ENCODE measurements at places on chromosomes 7 and 10.

GRCh38 chr7:20786779-20787659, at the start of gene SP8:
SP8 (minus strand) TSS chr7:20786886; CDS start chr7:20786798, 88 bp downstream.
- no peak for DNase-seq

DNA sequence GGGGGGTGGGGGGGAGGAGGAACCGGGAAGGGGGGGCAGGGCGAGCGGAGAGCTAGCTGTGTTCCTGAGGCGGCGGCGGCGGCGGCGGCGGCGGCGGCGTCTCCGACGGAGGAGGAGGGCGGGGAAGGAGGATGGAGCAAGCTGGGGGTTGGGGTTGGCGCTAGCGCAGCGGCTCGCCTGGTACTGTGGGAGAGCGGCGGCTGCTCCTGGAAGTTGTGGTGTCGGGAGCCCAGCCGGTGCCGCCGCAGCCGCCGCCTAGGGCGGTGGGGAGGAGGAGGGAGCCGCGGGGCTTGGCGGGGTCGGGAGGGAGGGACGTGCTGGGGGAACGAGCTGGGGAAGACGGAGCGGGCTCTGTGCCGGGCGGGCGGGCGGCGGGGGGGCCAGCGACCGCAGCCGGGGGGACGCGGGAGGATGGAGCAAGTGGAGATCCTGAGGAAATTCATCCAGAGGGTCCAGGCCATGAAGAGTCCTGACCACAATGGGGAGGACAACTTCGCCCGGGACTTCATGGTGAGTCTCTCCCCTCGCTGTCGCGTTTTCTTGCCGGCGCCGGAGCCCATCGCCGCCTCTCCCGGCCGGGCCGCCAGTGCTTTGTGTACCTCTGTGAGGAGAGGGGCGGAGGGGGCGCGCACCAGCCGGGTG, at the start of gene PTPN12:
PTPN12 (plus strand) TSS at position 160 of the 642 bp plus-strand sequence; CDS start at position 412, 252 bp downstream.
- DNase-seq = no peak

DNA sequence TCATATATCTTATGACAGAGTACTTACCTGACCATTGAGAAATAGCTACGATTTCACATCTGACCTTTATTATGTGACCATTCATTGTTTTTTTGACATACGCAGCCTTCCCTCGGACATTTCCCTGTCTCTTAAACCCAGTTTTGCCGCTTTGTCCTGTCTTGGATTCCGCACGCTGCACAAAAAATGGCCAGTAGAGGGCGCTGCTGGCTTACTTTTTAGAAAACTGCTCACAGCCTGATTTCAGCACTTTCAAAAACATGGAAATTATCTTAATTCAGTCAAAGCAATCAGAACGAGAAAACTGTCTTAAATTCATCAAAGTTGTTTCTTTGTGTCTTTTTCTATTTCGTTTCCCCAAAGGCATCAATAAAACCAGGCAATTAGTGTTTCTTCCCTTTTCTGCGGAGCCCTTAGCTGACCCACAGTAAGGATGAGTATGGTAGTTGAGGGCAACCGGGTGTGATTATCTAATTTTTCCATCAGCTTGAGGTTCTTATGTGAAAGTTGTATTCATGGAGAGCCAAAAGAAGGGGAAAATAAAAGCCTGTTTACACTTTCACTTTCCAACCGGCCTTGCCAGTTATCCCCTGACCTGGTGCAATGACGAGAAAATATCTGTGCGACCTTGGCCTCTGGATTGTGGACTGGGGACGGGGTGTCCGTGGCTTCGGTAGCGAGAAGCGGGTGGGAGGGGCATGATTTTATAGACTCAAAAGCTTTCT, 144.4 kb downstream of the DYNC1I1 start:
- DNase-seq = no peak

DNA sequence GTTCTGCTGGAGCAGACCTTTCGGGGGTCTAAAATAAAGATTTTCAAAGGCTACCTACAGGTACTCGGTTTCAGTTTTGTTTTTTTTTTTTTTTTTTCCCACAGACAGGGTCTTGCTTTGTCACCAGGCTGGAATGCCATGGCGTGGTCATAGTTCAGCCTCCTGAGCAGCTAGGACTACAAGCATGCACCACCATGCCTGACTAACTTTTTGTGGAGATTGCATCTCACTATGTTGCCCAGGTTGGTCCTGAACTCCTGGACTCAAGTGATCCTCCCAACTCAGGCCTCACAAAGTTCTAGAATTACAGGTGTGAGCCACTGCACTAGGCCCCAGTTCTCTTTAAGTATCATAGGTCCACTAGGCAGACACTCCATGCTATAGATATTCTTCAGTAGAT, 34.5 kb downstream of the BAMBI start:
- DNase-seq = no peak

DNA sequence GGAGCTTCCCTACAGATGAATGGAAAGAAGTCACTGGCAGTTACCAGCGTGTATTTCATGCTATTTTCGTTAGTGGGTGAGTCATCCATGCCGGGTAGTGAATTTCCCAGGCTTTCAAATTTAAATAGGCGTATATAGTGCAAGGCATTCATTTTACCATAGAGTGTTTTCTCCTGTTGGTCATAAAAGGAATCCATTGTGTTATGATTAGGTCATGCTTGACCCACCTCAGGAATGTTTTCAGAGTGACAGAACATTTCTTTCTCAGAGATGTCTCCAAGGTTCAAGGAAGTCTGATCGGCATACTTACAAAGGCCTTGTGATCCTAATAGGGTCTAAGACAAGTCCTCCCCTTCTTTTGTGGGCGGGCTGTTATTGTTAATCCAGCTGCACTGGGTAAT, 110.7 kb downstream of the AKR1D1 start:
- DNase-seq = no peak

DNA sequence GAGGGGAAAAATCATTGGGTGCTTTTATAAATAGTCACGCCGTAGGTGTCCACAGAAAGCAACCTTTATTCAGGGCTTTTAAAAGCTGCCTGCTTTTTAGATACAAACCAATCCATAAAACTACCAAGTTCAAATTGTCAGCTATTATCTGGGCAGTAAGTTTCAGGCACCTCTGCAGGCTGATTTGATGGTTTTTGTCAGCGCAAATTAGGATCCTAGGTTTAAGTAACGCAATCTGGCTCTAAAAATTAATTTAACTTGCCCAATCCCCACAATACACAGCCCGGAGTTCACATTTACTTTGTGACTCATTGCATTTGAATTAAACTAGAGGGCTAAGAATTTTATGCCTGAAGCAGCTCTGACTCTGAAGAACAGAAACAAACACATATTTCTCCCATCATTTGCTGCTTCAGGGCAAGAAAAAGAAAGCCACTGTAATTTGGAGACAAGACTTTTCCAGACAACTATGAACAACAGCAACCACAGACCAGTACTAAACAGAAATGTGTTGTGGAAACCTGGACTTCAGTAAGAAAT, 43.3 kb downstream of the NRP1 start:
- no peak for DNase-seq

- DNase-seq = no peak
These were observed 49.5 kb downstream of the ZNF37A start for GRCh38 chr10:38143587-38143986.

DNA sequence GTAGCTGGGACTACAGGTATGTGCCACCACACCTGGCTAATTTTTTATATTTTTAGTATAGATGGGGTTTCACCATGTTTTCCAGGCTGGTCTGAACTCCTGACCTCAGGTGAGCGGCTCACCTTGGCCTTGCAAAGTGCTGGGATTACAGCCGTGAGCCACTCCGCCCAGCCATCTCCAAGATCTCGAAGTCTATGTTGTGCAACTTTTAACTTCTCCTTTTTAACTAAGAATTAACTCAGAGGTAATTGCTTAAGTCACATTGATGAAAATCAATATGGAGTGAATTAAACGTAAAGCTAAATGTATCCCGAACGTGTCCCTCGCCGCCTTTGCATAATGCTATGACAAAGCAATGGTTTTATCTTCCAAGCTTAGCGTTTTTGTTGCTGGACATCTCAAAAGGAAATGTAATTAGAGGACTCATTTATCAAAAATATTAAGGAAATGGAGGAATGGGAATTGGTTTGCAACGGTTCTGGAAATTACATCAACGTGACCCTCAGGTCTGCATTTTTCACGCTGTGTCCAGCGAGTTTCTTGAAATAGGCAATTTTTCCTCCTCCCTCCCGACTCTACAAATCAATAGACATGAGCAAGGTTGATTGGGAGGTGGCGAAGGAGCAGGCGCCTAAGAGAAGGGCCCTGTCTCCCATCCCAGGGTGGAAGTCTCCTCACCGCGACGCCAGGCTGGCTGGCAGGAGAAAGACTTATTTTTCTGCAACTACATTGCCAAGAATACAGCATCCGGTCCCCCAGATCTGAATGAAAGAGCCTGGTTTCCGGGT, 89.8 kb downstream of the TMEM130 start:
- no peak for DNase-seq

DNA sequence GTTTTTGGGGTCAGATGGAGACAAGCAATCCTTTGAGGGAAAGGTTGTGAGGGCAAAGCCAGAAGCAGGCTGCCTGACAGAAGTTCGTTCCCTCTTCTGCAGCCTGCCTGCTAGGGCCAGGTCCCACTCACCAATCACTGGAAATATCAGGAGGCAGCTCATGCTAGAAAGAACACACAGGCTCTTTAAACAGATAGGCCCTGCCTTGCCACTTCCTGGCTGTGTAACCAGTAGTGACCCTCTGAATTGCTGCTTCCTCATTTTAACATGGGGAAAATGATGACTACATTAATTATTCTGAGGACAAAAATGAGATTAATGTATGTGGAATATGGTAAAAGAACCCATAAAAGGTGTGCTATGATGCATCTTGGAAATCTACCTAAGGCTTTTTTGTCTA, 50.5 kb upstream of the MRLN start:
- DNase-seq = no peak

- no peak for DNase-seq
These were observed 164.6 kb upstream of the PPP1R3A start for GRCh38 chr7:114083166-114084001.

DNA sequence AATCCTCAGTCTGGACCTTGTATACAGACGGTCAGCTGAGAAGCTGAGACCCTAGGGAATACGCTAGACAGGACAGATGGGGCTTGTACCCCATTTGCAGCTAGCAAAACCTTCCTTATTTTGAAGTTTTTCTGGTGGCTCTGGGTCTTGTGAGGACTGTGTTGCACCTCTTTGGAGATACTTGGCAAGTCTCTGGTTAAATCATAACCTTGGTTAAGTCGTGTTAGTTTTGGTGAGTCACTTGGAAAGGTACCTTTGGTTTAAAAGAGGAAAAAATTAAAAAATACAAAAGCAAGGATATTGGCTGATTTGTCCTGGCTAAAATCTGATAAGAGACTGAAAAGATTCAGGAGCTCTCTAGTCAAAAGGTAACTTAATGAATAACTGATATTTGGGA, 140.6 kb downstream of the COBL start:
- no peak for DNase-seq

GRCh38 chr7:81624021-81624592, 145.7 kb downstream of the HGF start:
- DNase-seq = no peak

GRCh38 chr10:45592432-45592831, 80.1 kb downstream of the ZFAND4 start:
- DNase-seq = no peak

- no peak for DNase-seq
These were observed 349.0 kb downstream of the HPSE2 start for GRCh38 chr10:98886686-98887085.

DNA sequence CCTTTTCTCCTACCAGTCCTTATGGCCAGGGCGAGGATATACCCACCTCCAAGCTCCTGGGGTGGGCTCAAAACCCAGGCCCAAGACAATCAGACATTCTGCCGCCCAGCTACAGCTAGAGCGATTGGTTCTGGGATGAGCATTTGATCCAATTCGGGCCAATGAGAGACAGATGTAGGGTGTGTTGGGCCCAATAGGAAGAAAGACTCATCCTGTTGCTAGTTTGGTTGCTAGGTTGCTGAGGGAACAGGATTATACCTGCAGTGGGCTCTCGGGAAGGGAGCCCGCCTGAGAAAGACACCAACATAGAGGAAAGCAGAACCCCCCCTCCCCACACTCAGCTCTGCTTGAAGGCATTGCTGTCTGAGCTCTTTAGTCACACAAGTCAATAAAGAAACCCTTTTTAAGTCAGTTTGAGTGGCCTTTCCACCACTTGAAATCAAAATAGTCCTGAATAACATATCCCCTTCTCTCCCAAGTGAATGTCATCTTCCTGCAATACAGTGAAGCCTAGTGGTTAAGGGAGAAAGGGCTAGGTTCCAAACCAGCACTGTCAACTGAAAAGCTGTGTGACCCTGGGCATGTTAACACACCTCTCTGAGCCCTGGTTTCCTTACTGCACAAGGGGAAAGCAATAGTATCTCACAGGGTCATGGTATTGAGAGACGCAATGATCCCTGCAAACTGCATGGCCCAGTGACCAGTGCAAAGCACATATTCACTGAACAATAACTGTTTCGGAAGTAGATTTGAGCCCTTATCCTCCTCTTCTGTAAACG, 21.8 kb downstream of the ITPRIP start:
- no peak for DNase-seq

- DNase-seq = no peak
These were observed 878.5 kb downstream of the LRMDA start for GRCh38 chr10:76309741-76310587.

DNA sequence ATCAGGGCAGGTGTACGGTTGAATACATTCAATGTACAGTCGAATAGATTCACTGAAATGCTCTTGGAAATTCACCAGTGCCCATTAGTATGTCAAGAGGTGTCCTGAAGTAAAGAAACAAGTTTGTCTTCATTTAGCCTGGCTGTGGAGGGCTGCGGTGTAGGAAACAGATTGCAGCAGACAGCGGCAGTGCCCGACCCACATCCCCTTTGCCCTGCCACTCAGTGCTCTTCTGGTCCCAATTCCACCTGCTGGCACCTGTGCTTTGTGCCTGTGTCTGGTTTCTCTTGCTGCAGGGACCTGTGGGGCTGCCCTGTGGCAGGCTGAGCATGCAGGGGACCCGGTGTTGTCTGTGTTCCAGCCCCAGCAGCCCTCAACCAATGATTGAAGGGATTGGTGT, 183.7 kb downstream of the RPS24 start:
- DNase-seq = no peak

- DNase-seq = no peak
These were observed 12.7 kb downstream of the LMTK2 start for GRCh38 chr7:98119256-98119918.

DNA sequence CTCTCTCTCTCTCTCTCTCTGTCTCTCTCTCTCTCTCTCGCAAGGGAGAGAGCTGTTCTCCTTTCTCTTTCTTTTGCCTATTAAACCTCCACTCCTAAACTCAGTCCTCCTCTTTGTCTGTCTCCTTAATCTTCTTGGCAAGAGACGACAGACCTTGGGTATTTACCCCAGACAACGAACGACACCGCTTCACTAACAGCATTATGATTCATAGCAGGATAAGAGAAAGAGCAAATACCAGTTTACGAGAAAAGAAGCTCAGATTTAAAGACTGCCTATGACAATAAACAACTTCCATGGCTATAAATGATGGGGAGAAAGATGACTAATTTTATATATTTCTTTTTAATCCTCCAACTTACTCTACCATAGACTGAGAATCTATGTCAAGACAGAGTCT, 1396.5 kb upstream of the CELF2 start:
- DNase-seq = no peak

DNA sequence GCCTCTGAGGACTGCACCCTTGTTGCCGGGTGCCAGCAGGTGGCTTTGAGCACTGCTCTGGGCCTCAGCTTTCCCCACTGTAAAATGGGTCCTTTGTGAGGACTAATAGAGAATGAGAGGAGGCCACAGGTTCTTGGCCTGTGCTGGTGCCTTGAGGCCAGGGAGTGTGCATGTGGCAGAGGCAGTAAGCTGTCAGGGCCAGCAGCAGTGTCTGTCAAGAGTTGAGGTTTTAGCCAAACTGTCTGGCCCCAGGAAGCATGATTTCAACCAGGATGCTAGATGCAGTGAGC, 13.5 kb downstream of the NACAD start:
- no peak for DNase-seq

Data from cortex of kidney (tissue), 1 donor.